ENCODE measurements at places on chromosomes 4 and X. TPM values are rescaled to one million over a fixed set of nuclear protein-coding genes. Genes with fewer than 3 reads are reported as not detected.

DNA sequence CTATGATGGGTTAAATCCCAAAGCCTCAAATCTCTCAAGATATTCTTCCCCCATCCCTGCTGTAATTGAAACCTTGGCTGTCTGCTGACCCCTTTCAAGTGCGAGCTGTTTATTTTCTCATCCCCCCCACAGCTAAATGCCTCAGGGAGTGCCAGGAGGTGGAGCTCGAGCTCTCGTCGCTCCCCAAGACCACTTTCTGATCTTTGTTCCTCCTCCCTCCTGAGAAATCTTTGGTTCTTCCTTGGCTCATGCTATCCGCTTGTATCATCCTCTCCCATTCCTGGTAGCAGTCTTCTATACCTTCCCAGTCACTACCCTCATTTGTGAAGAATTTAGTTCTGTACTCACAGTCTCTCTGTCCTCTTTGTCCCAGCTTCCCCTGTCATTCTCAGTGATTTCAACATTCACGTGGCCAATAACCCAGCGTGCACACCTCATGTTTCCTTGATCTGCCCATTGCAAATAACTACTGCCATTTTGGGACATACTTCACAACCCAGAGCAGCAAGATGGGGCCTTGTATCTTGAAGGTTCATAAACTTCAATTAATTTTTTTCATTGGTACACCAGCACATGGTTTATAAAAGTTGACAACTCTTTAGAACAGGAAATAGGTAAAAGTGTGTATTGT lies 9.2 kb upstream of the SLC25A43 start:
- no peak for DNase-seq

HDX gene
- 3.2 TPM for total RNA-seq

- peak; percentile 76 for DNase-seq
Measured at GRCh38 chr4:82044141-82044993, 329.4 kb downstream of the HNRNPD start.

DNA sequence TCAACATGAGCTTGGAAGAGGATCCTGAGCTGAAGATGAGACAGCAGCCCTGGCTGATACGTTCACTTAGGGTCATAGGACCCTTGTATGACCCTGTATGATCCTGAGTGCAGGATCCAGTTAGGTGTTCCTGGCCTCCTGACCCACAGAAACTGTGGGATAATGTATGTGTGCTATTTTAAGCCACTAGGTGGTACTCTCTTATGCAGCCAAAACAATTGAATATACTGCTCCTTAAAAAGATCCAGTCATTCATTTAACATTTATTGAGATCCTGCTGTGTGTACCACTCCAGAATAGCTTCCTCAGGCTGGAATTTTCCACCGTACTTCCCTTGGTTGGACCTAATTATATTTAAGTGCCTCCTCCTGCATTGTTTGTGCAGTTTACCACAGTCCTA lies 167.1 kb downstream of the AMELX start:
- no peak for DNase-seq

GRCh38 chrX:9429767-9430166 lies 35.1 kb upstream of the TBL1X start:
- DNase-seq = no peak

DNA sequence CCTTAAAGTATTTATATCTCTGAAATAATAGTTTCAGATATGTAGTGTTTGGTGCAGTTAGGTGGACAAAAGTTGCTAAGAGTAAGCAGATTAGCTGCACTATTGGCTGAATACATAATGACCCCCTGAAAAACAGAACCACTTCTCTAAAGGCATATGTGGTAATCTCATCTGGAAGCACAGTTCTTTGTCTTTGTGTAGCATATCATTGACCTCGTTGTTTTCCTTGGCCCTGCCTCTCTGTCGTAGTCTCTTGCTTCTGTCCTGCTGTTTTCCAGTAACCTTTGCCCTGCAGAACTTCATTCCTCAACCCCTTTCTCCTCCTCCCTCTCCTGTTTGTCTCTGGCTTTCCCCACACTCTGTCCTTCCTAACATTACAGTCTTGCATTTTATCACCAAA lies 41.4 kb downstream of the JADE3 start:
- DNase-seq = no peak

EDNRA gene
- 29.2 TPM for total RNA-seq

NEUROG2 gene
- not detected for total RNA-seq

TRIM61 gene
- total RNA-seq = 2.0 TPM

DNA sequence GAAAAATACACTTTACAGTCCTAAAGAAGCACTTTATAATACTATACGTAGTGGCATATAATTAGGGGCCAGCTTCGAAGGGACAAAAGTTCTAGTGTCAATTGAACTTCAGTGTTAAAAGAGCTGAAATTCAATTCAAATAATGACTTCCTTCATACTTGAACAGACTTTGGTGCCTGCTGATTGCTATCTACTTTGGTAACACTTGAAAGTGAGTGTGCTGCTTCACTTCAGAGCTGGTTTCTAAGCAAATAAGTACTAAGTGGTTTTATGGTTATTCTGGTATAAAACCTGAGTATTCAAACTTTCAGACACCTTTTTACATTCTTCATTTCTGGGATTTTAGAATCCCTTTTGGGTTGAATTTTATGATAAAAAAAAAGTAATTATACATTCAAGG lies 107.0 kb downstream of the SLC4A4 start:
- no peak for DNase-seq

PAGE2 gene
- total RNA-seq = not detected

SH3BGRL gene
- 59.0 TPM for total RNA-seq

Measured in left cardiac atrium (tissue), 4 donors.